ENCODE measurements at places on chromosomes 5 and 9. TPM values are rescaled to one million over a fixed set of nuclear protein-coding genes. Genes with fewer than 3 reads are reported as not detected.

DNA sequence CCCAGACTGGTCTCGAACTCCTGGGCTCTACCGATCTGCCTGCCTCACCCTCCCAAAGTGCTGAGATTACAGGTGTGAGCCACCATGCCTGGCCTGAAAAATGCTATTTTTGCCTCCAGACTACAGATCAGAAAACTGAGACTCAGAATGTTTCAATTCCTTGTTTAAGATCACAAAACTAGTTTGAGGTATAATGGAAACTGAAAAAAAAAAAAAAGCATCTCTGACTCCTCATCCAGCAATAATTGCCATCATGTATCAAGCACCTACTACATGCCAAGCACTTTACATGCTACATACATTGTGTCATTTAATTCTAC is 35.6 kb downstream of the PLAC8L1 start:
- no peak for DNase-seq
- peaks cover 7% of the 10 kb centered on the region for H3K27me3 ChIP-seq
- H3K36me3 ChIP-seq, result no peaks in the 10 kb centered on the region
- no peaks in the 10 kb centered on the region for H3K4me1 ChIP-seq
- no peak overlapping the region for H3K27ac ChIP-seq

GRCh38 chr5:101435768-101436167 is 532.7 kb upstream of the ST8SIA4 start:
- DNase-seq, result no peak
- no peak overlapping the region for H3K4me3 ChIP-seq
- no peaks in the 10 kb centered on the region for H3K36me3 ChIP-seq
- no peak overlapping the region for H3K27ac ChIP-seq
- no peaks in the 10 kb centered on the region for H3K27me3 ChIP-seq
- H3K4me1 ChIP-seq, result no peaks in the 10 kb centered on the region

DNA sequence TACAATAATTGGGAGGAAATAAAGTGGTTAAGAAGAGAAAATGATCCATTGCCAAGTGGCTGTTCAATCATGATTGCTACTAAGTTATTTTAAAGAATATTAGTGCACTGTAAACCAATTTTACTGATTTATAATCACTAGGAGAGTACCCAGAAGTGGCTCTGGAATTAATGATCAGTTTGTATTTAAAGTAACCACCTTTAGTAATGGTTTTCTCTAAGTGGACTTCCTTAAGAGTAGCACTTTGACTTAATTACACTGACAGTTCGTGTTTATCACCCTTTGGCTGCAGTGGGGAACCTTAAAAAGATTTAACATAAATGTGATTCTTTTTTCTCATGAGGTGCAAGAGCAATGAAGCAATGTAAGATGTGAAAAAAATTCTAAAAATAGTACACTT is 310.8 kb downstream of the CDH12 start:
- no peak overlapping the region for H3K4me3 ChIP-seq
- H3K27me3 ChIP-seq, result no peaks in the 10 kb centered on the region
- no peak overlapping the region for H3K27ac ChIP-seq

DNA sequence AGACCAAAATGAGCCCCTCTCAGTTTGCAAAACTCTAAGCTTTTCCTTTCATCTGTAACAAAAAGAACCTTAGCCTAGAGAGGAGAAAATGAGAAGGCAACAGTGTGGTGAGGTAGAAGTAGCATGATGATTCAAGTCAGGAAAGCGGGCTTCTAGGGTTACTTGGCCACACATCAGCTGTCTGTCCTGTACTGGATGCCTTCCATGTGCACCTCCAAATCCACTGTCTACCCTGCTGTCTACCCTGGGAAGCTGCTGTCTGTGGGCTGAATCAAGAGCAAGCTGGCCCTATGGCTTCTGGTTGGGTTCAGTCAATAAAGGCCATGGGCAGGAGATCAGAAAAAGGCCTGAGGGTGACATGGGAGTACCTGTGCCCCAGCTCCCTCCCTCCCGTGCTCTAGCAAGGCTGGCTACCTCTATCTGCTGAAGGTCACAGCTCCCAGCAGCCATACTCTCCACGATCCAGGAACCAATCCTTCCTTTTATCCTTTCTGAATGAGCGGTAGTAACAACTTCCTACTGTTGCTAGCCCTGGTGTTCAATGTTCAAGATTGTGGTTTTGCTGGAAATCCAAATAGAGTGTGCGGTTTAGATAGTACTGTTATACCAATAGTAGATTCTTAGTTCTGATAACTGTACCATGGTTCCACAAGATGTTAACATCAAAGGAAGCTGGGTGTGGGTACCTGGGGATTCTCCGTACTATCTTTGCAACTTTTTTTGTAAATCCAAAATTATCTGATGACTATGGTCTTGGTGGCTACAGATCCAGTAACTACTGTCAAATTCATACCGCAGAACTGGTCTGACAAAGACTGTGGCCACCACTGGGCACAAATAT is 191.0 kb downstream of the ESM1 start:
- H3K4me1 ChIP-seq, result peaks cover 43% of the 10 kb centered on the region
- no peaks in the 10 kb centered on the region for H3K36me3 ChIP-seq
- no peak overlapping the region for H3K27ac ChIP-seq
- no peaks in the 10 kb centered on the region for H3K27me3 ChIP-seq
- DNase-seq, result no peak

GRCh38 chr5:144298658-144299057 is 128.0 kb downstream of the KCTD16 start:
- no peaks in the 10 kb centered on the region for H3K4me1 ChIP-seq
- no peak overlapping the region for H3K4me3 ChIP-seq
- no peaks in the 10 kb centered on the region for H3K36me3 ChIP-seq
- DNase-seq, result no peak

- H3K4me1 ChIP-seq, result peaks cover 25% of the 10 kb centered on the region
- no peak overlapping the region for H3K4me3 ChIP-seq
- no peaks in the 10 kb centered on the region for H3K36me3 ChIP-seq
These were observed 9.0 kb upstream of the IFNA8 start for GRCh38 chr9:21399956-21400355.

- DNase-seq, result no peak
- H3K4me1 ChIP-seq, result no peaks in the 10 kb centered on the region
- peaks cover 23% of the 10 kb centered on the region for H3K27me3 ChIP-seq
- no peak overlapping the region for H3K4me3 ChIP-seq
These were observed 77.3 kb downstream of the SLC1A1 start for GRCh38 chr9:4567601-4568000.

MED7 gene
- 22.3 TPM for polyA plus RNA-seq

Measured in naive B cell (primary cell).